ENCODE measurements at places on chromosomes 12 and 14. TPM values are rescaled to one million over a fixed set of nuclear protein-coding genes. Genes with fewer than 3 reads are reported as not detected.

KLHDC1 gene
- 1.1 TPM for total RNA-seq

NGB gene
- not detected for total RNA-seq

SLC38A1 gene
- 117 TPM for total RNA-seq

C1QL4 gene
- not detected for total RNA-seq

TMTC2 gene
- total RNA-seq, result 4.2 TPM

KERA gene
- total RNA-seq, result not detected

IL22 gene
- not detected for total RNA-seq

CLEC4C gene
- not detected for total RNA-seq

CAND1 gene
- total RNA-seq, result 120 TPM

BHLHE41 gene
- total RNA-seq, result 0.15 TPM

BCAT1 gene
- 256 TPM for total RNA-seq

ADAMTS20 gene
- not detected for total RNA-seq

PLCZ1 gene
- total RNA-seq, result under 0.01 TPM

PZP gene
- 0.97 TPM for total RNA-seq

MYH6 gene
- not detected for total RNA-seq
